Astrocyte (in vitro differentiated cells and primary cell): ENCODE measurements at places on chromosomes 1 and 21. TPM values are rescaled to one million over a fixed set of nuclear protein-coding genes. Genes with fewer than 3 reads are reported as not detected.

The REG4 gene
- not detected in 2 replicates for total RNA-seq

The CDA gene
- total RNA-seq = not detected in 2 replicates

The SERPINC1 gene
- not detected in 2 replicates for total RNA-seq

The TPRG1L gene
- 33.7 and 36.0 TPM in 2 replicates for total RNA-seq

The FALEC gene
- 0.43 TPM in 1 of 2 replicates, not detected in the other for total RNA-seq

The OR2AK2 gene
- not detected in 2 replicates for total RNA-seq

The TBX19 gene
- 1.1 and 1.9 TPM in 2 replicates for total RNA-seq

The SLC35E2B gene
- 45.1 and 47.7 TPM in 2 replicates for total RNA-seq

The ESPN gene
- total RNA-seq = 0.66 and 0.96 TPM in 2 replicates

The AMY2A gene
- not detected in 2 replicates for total RNA-seq

GRCh38 chr21:37994211-37994610, 78.0 kb upstream of the KCNJ6 start:
- no peak for DNase-seq

GRCh38 chr1:55034476-55035133, 4.7 kb upstream of the PCSK9 start:
- DNase-seq = no peak

DNA sequence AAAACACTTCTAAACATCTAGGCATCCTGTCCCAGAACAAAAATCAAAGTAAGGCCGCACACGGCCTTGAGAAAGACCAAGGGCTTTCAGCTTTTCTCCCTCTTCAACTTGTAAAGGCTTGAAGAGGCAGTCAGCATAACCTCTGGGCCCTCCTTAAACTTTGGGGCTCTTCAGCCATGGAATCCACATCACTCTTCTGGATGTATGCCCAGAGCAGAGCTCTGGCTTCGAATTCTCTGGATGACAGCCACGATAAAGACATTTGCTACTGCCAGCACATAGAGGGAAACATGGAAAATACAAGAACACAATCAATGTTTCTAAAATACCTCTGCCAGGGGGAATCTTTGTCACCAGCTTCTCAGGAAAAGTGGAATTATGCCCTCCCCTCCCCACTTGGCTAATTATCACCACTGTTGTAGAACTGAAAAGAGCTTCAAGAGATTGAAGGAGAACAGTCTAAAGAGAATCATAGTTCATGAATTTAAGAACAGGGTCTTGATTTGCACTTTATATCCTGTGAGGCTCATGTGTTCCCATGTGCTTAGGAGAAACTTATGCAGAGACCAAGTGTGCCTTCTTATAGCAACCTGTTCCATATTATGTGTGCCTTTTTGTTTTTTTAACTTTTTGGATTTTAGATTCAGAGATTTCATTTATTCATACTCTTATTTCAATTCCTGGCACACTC, 39.0 kb upstream of the DPT start:
- peak; percentile 71 for DNase-seq

DNA sequence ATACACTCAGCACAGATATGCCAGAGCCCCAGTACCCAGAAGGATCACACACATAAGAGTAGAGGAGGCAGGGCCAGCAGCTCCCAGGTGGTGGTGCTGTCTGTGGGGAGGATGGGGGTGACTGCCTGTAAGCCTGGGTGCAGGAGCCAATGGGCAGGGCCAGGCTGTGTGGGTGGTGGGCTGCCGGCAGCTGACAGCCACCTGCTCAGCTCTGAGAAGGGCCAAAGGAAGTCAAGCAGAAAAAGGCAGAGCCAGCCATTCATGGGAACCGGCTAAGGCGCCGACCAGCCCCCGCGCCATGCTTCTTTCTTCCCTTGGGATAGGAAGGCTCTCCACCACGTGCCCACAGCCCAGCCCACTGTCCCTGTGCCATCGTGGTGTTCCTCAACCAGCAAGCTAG, 14.1 kb downstream of the PIK3C2B start:
- DNase-seq = no peak

DNA sequence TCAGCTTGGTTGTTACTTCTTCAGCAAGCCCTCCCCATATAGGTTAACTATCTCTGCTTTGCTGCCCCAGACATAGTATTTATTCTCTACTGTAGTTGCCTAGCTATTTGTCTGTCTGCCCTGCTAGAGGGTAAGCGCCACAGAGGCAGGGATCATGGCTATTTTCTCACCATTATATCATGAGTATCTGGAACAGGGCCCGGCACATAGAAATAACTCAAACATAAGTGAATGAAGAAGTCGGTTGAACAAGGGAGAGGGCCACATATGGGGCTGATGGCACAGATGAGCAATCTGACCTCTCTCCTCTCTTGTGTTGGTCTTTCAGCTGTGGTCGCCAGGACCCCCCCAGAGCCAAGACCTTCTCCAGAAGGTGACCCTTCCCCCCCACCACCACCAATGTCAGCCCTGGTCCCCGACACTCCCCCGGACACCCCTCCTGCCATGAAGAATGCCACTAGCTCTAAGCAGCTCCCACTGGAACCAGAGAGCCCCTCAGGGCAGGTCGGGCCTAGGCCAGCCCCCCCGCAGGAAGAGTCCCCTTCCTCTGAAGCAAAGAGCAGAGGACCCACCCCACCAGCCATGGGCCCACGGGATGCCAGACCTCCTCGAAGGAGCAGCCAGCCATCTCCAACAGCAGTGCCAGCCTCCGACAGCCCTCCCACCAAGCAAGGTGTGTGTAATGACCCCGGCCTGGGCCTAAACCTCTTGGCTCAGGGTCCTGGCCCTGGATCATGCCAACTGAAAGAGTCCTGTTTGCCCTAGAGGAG, 14.9 kb downstream of the MAP7D1 start:
- no peak for DNase-seq

DNA sequence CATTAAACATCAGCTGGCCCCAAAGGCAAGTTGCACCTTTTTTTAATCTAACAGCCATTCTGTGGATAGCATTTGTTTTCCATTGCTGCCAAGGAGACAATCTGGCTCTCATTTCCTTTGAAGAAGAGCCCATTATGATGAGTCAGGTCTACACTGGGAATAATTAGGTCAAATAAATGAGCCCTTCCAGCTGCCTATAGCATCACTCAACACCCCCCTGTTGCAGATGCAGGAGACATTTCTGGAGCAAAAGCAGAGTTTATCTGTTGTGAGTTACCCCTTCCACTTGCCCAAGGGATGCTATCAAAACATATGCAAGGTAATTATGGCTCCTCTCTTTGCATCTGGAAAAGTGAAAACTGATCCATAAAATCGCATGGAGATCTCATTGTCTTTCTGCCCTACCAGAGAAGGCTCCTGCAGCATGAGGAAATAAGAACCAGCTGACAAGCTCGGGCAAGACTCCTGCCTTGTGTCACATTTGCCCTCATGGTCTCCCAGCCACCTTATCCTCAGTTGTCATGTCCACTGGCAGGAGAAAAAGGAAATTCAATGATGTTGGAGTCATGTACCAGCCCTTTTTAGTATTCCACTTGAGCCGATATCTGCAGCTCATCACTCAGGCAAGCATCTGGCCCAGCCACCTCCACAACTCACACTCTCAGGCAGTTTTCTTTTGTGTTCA, 135.9 kb downstream of the SLC30A10 start:
- DNase-seq = peak; percentile 87

GRCh38 chr1:20124456-20125057, 5.2 kb upstream of the PLA2G2D start:
- peak; percentile 86 for DNase-seq

- DNase-seq = peak; percentile 95
These were observed 143.8 kb downstream of the TGFB2 start for GRCh38 chr1:218488986-218489385.

DNA sequence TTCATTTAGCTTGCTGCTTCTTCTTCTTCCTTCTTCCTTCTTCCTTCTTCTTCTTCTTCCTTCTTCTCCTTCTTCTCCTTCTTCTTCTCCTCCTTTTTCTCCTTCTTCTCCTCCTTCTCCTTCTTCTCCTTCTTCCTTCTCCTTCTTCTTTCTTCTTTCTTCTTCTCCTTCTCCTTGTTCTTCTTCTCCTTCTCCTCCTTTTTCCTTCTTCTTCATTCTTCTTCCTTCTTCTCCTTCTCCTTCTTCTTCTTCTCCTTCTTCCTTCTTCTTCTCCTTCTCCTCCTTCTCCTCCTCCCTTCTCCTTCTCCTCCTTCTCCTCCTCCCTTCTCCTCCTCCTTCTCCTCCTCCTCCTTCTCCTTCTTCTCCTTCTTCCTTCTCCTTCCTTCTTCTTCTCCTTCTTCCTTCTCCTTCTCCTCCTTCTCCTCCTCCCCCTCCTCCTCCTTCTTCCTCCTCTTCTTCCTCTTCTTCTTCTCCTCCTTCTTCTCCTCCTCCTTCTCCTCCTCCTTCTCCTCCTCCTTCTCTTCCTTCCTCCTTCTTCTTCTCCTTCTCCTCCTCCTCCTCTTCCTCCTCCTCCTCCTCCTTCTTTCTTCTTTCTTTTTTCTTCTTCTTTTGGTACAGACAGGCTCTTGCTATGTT, 110.1 kb downstream of the ST3GAL3 start:
- no peak for DNase-seq

DNA sequence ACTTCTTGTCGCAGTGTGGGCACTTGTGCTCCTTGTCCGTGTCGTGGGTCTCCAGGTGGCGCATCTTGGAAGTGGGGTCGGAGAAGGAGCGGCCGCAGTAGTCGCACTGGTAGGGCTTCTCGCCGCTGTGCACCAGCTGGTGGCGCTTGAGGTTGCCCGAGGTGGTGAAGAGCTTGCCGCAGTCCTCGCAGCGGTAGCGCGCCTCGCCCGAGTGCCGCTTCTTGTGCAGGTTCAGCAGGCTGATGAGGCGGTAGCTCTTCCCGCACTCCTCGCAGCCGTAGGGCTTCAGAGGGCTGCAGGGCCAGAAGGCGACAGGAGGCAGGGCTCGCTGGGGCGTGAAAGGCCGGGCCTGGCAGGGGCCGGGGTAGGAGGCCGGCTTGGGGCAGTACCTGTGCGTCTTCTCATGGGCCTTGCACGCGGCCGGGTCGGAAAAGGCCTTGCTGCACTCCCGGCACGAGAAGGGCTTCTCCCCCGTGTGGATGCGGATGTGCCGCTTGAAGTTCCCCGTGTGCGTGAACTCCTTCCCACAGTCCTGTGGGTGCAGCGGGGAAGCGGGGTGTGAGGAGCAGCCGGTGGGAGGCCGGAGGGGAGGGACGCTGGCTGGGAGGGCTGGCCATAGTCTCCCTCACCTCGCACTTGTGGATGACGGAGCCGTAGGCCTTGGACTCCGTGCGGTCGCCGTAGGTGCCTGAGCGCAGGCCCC, 31.4 kb downstream of the ZBTB17 start:
- DNase-seq = no peak

- DNase-seq = no peak
These were observed 10.4 kb upstream of the TMEM200B start for GRCh38 chr1:29133861-29134694.

DNA sequence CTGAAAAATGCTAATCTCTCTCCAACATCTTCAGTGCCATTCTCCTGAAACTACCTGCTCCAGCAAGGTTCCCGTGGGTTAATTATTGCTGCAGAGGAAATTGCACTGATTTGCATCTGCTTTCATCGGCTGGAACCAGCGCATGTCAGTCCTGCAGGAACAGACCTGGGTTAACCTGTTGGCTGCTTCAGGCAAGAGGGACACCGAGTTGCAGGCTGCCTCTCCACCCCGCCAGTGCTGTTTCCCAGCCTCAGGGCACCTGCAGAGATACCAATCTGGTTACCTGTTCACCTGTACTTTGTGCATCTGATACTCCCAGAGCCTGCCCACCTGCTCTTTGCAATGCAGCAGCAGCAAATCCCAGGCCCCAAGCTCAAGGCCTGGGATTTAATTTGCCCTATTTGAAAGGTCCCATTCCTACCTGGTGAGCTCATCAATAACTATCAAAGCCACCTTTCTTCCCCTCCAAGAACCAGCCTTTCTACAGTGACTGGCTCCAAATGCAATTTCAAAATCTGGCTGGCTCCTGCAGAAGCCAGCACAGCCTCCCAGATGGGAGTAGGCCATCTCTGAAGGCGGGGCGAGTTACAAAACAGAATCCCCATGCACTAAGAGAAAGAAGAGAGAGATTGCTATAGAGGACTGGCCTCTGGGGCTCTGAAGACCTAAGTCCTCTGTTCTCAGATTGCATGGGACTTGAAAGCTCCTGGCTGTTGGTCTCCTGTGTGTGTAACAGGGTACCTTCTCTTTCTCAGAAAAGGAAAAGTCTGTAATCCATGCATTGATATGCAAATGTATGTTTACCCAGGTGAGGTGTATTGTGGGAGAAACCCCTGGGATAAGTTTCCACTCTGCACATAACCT, 67.8 kb downstream of the TOMM20 start:
- DNase-seq = no peak

DNA sequence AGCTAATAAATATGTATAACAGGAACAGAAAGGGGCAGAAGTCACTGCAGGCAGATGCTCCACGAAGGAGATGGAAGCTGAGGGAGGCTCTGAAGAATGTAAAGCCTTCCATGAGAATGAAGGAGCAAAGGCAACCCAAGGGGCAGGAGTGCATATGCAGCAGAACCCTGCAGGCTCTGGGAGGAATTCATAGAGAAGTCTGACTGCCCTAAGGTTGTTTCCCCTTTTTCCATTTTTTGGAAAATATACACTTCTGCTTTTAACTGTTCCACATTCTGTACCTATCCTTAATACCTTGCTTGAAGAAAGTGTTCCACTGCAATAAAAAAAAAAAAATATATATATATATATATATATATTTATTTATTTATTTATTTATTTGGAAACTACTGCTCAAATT, 69.6 kb downstream of the CD34 start:
- DNase-seq = no peak

DNA sequence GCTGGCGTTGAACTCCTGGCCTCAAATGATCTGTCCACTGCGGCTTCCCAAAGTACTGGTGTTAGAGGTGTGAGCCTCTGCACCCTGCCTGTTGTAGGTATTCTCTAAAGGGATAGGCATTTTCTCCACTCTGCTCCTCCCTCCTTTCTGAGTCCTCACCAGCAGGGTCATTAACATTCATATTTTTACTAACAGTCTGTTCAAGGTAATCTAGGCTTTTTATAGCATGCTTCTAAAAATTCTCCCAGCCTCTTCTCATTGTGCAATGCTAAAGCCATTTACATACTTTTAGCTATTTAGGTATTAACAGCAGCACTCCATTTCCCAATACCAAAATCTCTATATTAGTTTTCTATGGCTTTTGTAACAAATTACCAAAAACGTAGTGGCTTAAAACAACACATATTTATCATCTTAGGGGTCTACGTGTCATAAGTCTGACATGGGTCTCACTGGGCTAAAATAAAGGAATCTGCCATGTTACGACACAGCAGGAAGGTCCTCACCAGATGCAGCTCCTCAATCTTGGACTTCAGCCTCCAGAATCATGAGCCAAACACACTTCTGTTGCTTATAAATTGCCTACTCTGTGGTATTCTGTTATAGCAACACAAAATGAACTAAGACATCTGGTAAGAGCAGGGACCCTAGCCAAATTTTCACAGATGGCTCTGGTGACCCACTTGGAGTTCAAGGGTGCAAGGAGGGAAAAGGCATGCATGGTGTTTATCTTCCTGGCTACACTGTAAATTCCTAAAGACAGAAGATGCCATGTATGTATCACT, 2.9 kb upstream of the SLC2A7 start:
- DNase-seq = peak; percentile 8

DNA sequence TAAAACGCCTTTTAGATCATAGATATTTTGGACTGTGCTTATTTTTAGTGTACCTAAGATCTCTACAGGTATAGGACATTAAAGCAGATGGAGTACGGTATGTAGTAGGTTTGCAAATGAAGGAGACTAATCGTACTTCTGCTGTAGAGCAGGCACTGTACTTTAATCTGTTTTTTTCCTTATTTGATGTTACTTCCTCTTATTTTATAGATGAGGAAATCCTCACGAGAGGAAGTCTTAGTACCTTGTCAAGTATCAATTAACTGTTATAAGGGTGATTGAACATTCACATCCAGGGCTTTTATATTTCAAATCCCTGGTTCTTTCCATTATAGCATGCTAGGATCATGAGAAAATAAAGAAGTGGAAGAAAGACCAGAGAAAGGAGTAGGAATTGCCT, 41.1 kb downstream of the CACHD1 start:
- no peak for DNase-seq
